ENCODE measurements at places on chromosomes 7 and 10.

DNA sequence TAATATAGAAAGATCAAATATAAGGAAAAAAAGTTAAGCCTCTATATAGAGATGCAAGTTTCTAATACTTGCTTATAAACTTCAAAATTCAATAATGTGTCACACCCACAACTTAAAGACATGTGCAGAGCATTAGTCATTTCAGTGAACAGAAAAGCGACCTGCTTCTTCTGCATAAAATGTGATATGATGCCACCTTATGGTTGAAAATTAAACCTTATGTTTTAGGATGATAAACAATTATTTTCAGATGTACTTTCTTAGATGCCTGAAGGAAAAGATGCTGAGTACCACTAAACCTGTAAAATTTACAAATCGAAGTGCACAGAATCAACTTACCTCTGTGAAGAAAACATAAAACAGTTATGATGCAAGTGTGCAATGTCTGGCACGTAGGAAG lies 96.0 kb downstream of the MTERF1 start:
- peak; percentile 79 for DNase-seq

- no peak for DNase-seq
Measured at GRCh38 chr10:128713471-128713870, 587.2 kb upstream of the MKI67 start.

- no peak for DNase-seq
Measured at GRCh38 chr7:27083646-27084045, 12.2 kb downstream of the HOXA1 start.

DNA sequence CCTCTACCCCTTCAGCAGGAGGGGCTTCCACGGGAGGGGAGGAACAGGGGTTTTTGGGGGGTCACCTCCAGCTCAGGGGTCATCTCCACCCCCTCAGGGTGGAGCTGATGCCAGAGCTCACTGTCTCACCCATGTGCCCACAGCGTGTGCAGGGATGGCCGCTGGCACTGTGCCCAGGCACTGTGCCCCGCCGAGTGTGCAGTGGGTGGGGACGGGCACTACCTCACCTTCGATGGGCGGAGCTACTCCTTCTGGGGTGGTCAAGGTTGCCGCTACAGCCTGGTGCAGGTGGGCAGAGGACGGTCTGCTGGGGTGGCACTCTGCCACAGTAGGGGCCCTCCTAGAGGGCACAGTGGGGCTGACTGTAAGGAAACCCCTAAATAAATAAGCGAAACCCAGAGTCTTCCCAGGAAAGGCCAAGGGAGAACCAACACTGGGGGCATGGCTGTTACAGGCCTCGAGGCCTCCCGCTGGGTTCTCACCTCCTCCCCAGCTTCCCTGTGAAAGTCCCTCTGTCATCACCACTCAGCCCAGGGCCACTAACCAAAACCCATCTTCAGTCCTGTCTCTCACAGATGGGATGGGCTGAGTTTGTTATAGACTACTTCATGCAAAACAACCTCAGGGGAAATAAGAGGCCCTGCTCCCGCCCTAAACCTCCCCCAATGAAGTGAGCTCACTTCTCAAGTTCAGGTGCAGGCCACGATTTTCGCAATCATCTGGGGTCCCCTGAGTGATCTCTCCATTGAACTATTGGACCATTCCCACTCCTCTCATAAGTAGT lies 7.4 kb upstream of the ZNF467 start:
- DNase-seq, result no peak

GRCh38 chr7:51024867-51025266 lies 242.2 kb upstream of the GRB10 start:
- DNase-seq, result no peak
